ENCODE measurements at places on chromosomes 2 and 18.
A peak's percentile ranks its signal among the peaks of the same experiment; 100 is the strongest.

DNA sequence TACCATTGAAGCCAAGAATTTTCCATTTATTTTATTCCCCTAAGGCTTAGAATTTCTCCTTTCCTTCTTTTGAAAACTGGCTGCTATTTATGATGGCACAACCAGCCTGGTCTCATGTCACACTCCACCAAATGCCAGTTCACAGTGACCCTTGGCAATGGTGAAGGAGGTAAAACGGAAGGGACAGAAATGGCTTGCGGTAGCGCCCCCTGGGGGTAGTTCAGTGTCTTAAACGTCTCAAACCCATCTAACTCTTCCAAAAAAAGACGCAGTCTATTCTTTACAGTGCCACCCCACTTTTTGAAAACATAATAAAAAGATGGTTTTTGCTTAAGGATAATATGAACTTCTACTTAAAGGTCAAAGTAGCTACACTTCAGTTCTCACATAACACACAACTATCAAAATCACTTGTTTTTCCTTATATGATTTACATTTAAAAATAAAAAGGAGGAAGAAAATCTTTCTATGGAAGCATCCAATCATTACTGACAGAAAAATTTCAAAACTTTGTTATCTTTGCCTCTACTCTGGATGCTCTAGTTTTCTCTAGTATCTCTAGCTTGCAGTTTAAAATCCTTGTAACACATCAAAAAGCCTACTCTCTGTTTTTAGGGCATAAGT is 28.0 kb downstream of the PNO1 start:
- no peak for DNase-seq

- peak; percentile 25 for DNase-seq
Measured at GRCh38 chr2:76895469-76895868, 626.7 kb downstream of the LRRTM4 start.

GRCh38 chr2:62727259-62727867 is 21.9 kb downstream of the EHBP1 start:
- DNase-seq: no peak

- DNase-seq: no peak
Measured at GRCh38 chr2:20961858-20962257, 82.0 kb downstream of the APOB start.

- DNase-seq: no peak
Measured at GRCh38 chr2:182050333-182051135, 64.9 kb downstream of the PPP1R1C start.

- no peak for DNase-seq
Measured at GRCh38 chr18:44699572-44700261, 19.0 kb downstream of the SETBP1 start.

GRCh38 chr2:134290358-134290757 is 36.5 kb downstream of the MGAT5 start:
- DNase-seq: no peak

- DNase-seq: no peak
Measured at GRCh38 chr2:102310964-102311640, at the start of gene IL1RL1. Gene IL1RL1 (plus strand): TSS chr2:102311563. CDS start chr2:102338265, 26,702 bp downstream.

- DNase-seq: no peak
Measured at GRCh38 chr2:149018981-149019380, 19.5 kb upstream of the LYPD6B start.

- DNase-seq: no peak
Measured at GRCh38 chr2:104752504-104752903, 101.4 kb upstream of the POU3F3 start.

GRCh38 chr18:22387364-22387763 is 30.4 kb downstream of the CTAGE1 start:
- DNase-seq: no peak

DNA sequence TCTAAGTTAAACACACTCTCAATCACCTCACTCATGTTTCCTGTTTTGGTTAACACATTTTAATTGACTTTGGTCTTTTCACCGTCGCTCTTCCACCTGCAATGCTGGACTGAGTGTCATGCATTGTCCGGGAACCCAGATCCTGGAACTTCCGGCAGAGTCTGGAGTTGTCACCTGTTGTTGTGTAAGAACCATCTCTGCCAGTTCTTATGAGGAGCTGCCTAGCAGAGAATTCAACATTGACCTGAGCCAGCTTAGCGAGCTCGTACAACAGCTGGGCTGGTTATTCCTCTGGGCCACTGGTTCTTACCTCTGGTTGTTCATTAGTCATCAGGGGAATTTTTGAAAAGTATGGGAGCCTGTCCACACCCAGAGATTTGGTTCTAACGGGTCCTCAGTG is 75.7 kb downstream of the BCL2L11 start:
- no peak for DNase-seq

DNA sequence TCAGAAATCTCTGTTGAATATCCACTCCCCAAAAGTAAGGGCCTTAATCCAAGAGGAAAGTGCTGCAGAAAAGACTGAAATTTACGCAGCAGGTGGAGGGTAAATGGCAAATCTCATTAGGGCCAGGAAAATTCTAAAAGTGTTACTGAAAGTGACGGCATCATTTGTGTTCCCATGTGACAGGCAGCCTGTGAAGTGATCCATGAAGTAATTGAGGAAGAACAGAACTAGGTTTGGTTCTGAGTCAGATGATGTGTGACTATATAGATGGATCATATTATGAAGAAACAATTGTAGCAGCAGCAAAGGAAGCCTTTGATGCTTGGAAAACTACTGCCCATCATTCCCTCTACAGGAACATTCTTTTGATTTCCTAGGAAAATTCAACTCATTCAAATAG is 401.2 kb downstream of the TGIF1 start:
- no peak for DNase-seq

All from NCI-H2171 (cell line).